Non-pigmented ciliary epithelial cell (primary cell): ENCODE measurements at places on chromosomes 7 and 10.

GRCh38 chr7:29243910-29244655 lies 49.5 kb downstream of the CHN2 start:
- DNase-seq, result no peak

- DNase-seq, result no peak
These were observed 76.7 kb upstream of the SFMBT2 start for GRCh38 chr10:7487528-7487927.

GRCh38 chr7:115494529-115495147 lies 535.9 kb downstream of the TFEC start:
- DNase-seq, result no peak

DNA sequence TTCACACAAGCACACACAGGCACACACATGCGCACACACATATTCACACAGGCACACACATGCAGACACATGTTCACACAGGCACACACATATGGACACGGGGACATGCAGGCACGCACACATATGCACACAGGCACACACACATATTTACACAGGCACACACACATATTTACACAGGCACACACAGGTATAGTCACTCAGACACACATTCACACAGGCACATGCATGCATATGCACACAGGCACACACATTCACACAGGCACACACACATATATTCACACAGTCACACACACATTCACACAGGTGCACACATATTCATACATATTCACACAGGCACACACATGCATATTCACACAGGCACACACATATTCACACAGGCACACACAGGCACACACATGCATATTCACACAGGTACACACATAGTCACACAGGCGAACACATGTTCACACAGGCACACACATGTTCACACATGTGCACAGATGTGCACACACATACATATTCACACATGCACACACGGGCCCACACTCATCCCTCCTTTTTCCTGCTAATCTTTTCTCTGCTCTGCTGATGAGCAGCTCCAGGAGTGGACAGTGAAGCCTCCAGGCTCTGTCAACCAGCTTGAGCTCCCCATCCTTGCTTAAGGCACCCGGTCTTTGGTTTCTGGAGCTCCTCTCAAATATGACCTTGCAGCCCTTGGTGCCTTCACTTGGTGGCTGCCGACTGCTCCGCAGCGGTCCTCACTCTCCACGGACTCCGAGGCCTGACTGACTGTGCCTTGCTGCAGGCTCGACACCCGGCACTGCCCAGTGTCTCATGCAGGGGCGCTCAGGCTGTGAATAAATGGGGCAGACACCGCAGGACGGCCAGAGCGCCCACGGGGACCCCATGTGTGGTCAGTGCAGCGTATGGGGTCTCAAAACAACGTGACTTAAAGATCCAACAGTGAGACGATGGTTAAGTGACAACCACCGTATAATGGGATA lies 581.2 kb upstream of the MGMT start:
- DNase-seq, result no peak

DNA sequence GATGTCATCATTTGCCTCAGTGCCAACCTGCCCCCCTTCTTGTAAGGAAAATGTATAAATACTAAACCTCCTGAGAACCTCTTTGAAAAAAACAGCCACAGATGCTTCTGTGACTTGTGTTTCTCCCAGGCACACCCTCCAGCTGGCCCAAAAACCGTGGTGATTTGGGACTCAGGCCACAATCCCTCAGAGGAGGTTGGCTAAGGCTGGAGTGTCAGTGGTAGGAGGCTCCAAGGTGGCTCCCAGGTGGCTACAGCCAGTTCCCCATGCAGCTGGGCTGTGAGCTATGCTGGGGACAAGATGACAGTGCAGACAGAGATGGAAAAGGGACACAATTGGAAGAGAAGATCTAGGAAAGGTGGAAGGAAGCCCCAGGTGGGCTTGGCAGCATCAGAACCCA lies 104.7 kb downstream of the CPXM2 start:
- no peak for DNase-seq

GRCh38 chr7:26151650-26151952 lies 397 bp upstream of the NFE2L3 start:
- DNase-seq, result no peak

- no peak for DNase-seq
These were observed 88.7 kb downstream of the CPED1 start for GRCh38 chr7:121077165-121077630.

DNA sequence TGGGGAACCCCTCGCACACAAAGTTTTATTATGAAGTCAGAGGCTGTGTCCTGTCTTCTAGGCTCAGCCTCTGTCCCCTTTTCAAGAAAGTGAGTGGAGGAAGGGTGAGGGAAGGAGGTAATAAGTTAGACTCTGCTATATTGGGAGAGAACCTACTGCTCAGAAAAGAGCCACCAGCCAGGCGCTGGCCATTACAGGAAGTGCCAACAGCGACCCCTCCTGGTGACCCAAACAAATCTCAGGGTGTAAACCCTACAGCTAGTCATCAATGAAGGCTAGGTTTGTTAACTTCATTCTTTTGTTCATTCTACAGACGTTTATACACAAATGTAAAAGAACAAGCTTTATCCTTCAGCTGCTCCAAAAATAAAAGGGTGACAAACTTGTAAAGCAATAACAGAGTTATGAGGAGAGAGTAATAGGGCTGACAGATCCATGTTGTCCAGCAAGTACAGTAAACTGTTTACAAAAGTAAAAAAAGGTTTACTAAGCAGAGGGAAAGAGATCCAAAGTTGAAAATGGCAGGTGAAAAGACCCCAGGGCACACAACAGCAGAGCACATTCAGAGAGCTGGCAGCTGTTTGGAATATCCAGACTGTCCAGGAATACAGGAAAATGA lies 82.7 kb downstream of the FAM204A start:
- no peak for DNase-seq

DNA sequence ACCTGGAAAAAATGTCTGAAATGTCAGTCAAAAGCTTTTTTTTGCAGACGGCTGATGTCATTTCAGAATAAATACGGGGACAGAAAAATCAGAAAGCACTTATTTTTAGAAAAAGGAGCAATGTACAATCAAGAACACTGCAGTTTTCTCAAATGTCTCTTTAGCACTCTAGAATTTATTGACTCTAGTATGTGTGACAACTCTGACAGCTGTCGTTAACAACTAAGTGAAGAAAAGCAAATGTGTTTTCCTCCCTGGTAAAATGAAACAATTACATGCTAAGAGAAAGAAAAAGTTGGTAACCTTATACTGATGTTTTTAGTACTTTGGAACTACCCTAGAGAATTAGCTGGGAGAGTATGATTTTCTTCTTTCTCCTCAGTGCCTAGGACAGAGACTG lies 497.4 kb downstream of the GRM8 start:
- no peak for DNase-seq

GRCh38 chr10:127997937-127998336 lies 91.0 kb downstream of the PTPRE start:
- no peak for DNase-seq
